Camera-type eye (tissue), 1 donor: ENCODE measurements at places on chromosomes 7 and 10. TPM values are rescaled to one million over a fixed set of nuclear protein-coding genes. Genes with fewer than 3 reads are reported as not detected.

The TLL2 gene
- total RNA-seq, result 1.5 TPM

The CCDC172 gene
- total RNA-seq, result not detected

The RBP3 gene
- total RNA-seq, result 348 TPM

The DNAJC30 gene
- total RNA-seq, result 4.2 TPM

The VPS41 gene
- total RNA-seq, result 127 TPM

The GPRIN2 gene
- 9.0 TPM for total RNA-seq

The HABP2 gene
- not detected for total RNA-seq

The NRG3 gene
- total RNA-seq, result 7.9 TPM

The TMEM270 gene
- not detected for total RNA-seq

The SEMA3D gene
- total RNA-seq, result 53.6 TPM

The ADD3 gene
- 599 TPM for total RNA-seq

The UNCX gene
- 1.3 TPM for total RNA-seq

The GRID1 gene
- 10.0 TPM for total RNA-seq

The GPR37 gene
- 66.9 TPM for total RNA-seq

The MEOX2 gene
- 19.1 TPM for total RNA-seq

The NPC1L1 gene
- total RNA-seq, result not detected

The SLK gene
- 80.5 TPM for total RNA-seq

The CYP3A7 gene
- not detected for total RNA-seq

The LFNG gene
- 42.2 TPM for total RNA-seq

The VENTX gene
- 0.22 TPM for total RNA-seq

The CDK14 gene
- total RNA-seq, result 88.5 TPM

The CD36 gene
- 89.8 TPM for total RNA-seq

The SORCS1 gene
- 66.1 TPM for total RNA-seq

The DPYSL4 gene
- total RNA-seq, result 55.0 TPM

The MMP21 gene
- total RNA-seq, result 1.2 TPM

The MICALL2 gene
- total RNA-seq, result 8.5 TPM

The CFAP70 gene
- total RNA-seq, result 4.9 TPM

The CRYGN gene
- total RNA-seq, result not detected

The SMO gene
- 53.9 TPM for total RNA-seq

The PCLO gene
- total RNA-seq, result 34.6 TPM

The FAM241B gene
- total RNA-seq, result 5.1 TPM

The MINDY4 gene
- total RNA-seq, result 10.2 TPM
